ENCODE measurements at places on chromosomes 5 and 9.

DNA sequence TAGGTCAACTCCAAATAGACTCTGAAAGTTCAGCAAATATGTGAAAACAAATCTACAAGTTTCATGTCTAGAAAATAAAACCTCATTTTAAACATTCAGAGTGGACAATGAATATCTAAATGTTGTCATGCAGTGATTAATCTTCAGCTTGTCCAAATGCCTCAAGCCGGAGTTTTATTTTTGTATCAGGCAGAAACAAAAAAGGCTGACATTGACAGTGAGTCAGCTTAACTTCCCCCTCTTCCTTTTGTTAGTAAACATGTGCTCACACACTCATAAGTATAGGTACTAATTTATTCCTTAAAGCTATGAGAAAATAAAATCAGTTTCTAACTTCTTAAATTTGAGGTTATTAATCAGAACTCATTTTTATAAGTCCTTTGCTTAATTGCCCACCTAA, 467.9 kb upstream of the DAB2 start:
- no peak for DNase-seq

DNA sequence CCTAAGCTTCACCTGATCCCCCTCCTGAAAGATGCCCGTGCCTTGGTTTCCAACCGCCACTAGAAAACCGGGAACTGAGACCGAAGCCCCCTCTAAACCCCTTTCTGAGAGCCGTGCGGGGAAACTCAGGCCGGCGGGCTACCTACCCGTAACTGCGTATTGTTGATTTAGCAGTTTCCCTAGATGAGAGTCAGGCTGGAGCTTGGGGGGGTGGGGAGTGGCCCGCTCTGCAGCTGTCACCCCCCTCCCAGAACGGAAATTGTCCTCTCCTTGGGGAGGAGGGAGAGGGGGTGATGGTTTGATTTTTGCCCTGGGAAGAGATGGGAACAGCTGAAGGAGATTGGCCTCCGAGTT, 2.5 kb downstream of the CXXC5 start:
- no peak for DNase-seq

GRCh38 chr9:122053567-122054350, 39.3 kb downstream of the TTLL11 start:
- DNase-seq = no peak

- no peak for DNase-seq
Observed at GRCh38 chr5:170266570-170267381, 30.8 kb downstream of the LCP2 start.

DNA sequence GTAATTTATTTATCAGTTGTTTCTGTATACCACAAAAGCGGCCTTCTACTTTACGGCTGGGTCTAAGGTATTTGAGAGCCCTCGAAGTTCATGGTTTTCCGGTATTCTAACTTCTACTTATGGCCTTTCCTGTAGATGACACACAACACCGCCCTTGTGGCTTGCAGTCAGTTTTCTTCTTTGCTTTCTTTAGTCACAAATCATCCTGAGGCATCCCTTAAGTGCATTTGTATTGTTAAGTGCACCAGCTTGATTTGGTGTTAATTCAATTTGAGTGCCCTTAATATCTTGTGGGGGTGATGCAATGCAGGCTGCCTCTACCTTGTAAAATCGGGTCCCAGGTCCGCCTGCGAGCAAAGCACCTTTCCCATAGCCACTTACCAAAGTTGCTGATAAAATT, 511.9 kb downstream of the CCDC171 start:
- DNase-seq = no peak

DNA sequence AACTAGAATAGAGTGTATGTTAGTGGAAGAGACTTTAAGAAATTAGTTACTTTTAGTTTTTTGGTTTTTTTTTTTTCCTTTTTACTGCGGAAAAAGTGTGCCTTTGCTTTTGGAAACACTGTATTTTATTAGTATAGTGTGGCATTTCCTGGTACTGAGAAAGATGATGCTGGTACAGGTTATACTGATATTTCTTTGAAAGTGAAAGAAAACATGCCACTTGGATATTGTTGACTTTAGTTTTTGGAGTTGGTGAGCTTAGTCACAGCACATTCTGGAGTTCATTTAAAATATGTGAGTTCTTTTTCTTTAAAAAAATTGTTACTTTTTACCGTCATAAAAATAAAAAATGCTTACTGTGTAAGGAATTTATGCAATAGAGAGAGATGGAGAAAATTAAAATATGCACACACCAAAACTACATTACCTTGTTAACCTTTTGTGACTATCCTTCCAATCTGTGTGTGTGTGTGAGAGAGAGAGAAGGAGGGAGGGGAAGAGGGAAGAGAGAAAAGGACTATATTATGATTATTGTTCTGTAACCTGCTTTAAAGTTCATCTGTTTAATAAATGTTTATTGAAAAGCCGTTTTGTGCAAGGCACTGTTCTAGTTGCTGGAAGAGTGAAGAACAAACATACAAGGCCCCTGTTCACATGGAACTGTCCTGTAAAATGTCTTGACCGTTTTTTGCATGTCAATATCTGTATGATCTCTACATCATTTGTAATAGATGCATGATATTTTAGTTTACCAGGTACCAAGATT, 1.9 kb downstream of the UGCG start:
- DNase-seq = no peak

DNA sequence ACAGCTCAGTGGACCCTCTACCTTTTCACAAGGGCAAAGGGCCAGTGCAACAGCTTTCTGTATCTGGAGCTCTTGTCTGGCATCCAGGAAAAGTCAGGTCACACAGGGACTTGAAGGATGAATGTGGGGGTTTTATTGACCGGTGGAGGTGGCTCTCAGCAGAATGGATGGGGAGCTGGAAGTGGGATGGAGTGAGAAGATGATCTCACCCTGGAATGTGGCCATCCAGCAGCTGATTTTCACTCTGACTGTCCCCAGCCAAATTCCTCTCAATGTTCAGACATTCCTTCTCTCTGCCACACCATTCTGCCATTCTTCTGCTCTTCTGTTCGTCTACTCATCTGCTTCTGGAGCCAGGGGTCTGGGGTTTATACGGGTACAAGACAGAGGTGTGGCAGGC, 1119.9 kb downstream of the TAF11L14 start:
- no peak for DNase-seq

DNA sequence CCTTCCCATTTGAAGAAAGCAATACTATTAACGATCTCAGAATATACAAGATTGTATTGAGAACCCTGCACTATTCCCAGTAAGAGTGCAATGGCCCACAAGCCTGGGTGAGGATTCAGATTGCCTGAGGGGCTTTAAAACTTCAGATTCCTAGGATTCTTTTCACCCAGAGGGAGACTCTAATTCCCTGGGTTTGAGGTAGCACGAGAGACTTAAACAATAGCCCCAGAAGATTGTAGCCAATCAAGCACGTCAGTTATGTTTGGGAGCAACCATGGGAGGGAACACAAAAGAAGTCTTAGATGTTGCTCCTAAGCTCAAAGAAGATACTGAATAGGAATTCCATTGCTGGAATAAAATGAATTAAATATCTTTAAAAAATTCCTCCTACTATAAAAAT, 17.9 kb downstream of the MRPS27 start:
- no peak for DNase-seq

DNA sequence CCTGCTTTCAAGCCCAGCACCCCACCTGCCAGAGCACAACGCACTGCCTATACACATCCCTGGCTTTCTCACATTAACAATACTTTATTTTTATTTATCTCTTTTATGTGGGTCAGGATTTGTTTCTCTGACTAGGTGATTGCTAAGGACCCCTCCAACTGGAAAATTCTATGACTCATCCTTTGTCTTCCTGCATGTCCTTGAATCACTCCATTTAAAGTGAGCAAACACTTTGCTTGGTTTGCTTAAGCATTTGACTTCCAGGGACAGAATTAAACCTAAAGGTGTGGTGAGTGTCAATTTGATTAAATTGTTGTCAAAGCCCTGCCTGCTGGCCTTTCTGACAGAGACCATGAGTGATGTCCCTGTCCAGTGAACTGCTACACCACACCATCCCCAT, 536.5 kb upstream of the BRINP1 start:
- DNase-seq = peak; percentile 24

- peak; percentile 54 for DNase-seq
Observed at GRCh38 chr5:58787987-58788386, 205.1 kb downstream of the RAB3C start.

Measured in NCI-H1092 (cell line).